Activated CD4-positive, alpha-beta memory T cell treated with anti-CD3 and anti-CD28 coated beads for 36 hours (primary cell): ENCODE measurements at places on chromosomes 7 and 10. TPM values are rescaled to one million over a fixed set of nuclear protein-coding genes. Genes with fewer than 3 reads are reported as not detected.

TMEM140 gene
- 10.0 TPM for total RNA-seq

TUBB8 gene
- not detected for total RNA-seq

NPC1L1 gene
- not detected for total RNA-seq

LIPM gene
- not detected for total RNA-seq

SLC16A12 gene
- total RNA-seq, result not detected

GRCh38 chr10:31061941-31062340, 30.3 kb upstream of the ZNF438 start:
- no peak for DNase-seq

DNA sequence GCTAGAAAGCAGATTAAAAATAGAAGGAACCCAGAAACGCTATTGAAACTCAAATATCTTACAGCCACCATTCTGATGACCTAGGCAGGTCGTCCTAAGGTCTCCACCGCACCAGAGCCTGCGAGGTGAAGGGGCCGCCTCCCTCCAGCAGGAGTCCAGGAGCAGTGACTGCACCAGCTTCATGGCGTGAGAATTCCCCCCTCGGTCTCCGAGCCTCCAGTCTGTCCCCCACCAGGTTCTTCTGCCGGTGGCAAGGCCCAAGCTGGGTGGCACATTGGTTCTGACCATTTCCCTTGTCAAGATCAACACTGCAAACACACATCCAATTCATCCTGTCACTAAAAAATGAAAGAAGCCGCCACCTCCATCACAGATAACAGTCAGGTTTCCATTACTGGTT, 98.7 kb downstream of the DIP2C start:
- no peak for DNase-seq

DNA sequence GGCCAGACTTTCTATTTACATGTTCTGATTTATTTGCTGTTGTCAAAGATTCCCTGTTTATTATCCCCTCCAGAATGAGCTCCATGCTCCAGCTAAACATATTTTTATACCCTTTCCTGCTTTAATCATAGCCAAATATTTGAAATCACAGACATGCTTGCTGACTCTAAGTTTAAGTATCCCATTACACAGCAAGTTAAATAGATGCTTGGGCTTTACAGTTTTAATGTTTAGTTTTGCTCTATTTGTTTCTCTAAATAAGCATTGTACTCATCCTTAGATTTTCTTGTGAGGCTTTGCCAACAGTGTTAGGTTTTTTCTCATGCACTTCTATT, 196.8 kb downstream of the TAX1BP1 start:
- no peak for DNase-seq

GRCh38 chr10:102133373-102134195, 744 bp downstream of the PPRC1 start:
- peak; percentile 81 for DNase-seq

DNA sequence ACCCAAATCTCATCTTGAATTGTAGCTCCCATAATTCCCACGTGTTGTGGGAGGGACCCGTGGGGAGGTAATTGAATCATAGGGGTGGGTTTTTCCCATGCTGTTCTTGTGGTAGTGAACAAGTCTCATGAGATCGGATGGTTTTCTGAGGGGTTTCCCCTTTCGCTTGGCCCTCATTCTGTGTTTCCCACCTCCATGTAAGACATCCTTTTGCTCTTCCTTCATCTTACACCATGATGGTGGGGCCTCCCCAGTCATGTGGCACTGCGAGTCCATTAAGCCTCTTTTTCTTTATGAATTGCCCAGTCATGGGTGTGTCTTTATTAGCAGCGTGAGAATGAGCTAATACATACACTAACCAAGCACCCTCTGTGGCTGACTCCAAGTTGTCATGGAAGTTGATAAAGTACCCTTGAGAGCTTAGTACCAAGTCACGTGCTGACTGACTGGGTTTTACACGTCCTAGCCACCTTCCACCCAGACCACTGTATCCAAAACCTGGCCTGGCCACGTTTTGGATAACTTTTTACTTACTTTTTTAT, 614.4 kb downstream of the SDK1 start:
- DNase-seq, result no peak

GRCh38 chr10:122446668-122447423, 7.6 kb upstream of the ARMS2 start:
- DNase-seq, result no peak

GRCh38 chr10:113309791-113310190, 243.1 kb upstream of the HABP2 start:
- no peak for DNase-seq

- DNase-seq, result no peak
Measured at GRCh38 chr7:29917641-29918040, 72.0 kb downstream of the SCRN1 start.

DNA sequence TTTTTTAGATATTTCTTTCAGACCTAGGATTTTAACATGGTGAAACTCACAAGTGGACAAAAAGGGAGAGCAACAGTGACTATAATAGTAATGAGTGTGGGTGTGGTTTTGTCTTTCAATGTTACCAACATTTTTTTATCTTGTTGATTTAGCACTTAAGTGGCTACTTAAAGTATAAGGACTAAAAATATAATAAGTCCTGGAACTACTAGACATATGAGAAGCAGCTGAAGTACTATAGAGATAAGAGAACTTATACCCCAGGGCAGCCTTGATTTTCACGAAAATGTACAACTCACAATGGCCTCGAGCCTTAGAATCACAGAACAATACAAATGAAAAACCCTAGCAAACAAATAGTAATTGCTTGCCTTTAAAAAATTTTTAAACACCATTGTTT, 1151.8 kb downstream of the TYW1 start:
- no peak for DNase-seq

GRCh38 chr7:7829667-7830066, 111.3 kb upstream of the RPA3 start:
- DNase-seq, result no peak

GRCh38 chr10:75950997-75951589, 519.7 kb downstream of the LRMDA start:
- no peak for DNase-seq

GRCh38 chr10:121084675-121085070, 233.5 kb downstream of the WDR11 start:
- DNase-seq, result no peak

DNA sequence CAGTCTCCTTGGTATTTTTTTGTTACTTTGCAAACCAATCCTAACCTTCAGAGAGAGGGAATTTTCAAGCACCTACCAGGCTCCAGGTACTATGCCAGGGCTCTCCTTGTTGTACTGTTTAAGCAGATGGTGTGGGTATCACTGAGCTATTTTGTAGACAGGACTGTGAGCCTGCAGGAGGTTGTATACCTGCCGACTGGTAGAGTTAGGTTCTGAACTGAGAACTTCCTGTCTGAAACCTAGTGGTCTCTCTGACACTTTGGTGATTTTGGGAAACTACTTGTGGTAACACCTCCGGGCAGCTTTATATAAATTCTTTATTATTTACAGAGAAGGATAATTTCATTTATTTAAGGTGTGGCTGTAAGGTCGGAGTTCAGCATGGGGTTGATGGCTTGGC, 4.6 kb downstream of the ZNF853 start:
- no peak for DNase-seq

- DNase-seq, result no peak
Measured at GRCh38 chr10:121032460-121032859, 181.3 kb downstream of the WDR11 start.

DNA sequence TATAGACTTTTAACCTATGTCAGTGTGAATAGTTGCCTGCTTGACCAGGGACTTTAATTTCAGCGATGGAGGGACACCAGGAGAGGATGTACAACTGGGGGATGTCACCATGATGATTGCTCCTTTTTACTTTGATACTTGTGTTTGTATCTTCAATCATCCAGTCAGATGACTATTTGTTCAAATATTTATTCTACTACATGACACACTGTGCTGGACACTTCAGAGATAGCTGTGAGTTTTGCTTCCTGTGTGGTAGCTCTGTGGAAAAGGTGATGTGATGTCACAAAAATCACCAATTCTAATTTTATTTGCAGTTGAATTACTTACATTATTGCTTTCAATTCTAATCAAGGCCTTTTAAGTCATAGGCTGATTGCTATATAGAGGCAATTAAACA, 62.7 kb upstream of the CREB5 start:
- DNase-seq, result no peak

GRCh38 chr7:116501425-116502167, 2.1 kb downstream of the CAV2 start:
- no peak for DNase-seq

DNA sequence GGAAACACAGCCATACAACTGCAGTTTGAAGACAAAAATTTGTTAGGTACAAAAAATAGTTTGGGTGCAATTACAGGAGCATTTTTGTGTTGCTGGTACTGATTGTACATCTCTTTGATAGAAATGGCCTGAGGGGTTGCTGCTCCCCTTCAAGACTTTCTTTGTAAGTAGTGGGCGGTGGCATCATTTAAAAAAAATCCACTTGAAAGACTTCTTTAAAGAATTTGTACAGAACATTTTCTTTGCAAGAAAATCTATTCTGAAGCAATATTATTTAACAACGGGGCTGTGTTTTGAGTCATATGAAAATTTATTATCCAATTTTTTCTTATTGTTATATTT, 144.1 kb upstream of the CAV2 start:
- DNase-seq, result no peak

DNA sequence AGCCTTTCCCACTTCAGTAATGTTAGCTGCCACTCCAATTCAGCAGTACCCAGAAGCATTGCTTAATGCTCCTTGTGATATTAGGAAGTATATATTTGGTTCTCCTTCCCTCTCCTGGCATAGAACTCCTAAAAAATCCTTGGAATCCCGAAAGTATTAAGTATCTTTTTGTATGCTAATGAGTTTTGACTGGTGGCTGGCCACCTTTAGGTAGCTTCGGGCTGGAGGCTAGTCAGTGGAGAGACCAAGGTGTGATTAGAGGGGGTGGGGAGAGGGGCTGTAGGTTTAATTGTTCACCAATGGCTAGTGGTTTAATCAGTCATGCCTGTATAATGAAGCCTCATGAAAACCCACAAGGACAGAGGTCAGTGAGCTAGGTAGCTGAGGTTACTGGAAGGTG, 12.2 kb downstream of the COMTD1 start:
- no peak for DNase-seq

DNA sequence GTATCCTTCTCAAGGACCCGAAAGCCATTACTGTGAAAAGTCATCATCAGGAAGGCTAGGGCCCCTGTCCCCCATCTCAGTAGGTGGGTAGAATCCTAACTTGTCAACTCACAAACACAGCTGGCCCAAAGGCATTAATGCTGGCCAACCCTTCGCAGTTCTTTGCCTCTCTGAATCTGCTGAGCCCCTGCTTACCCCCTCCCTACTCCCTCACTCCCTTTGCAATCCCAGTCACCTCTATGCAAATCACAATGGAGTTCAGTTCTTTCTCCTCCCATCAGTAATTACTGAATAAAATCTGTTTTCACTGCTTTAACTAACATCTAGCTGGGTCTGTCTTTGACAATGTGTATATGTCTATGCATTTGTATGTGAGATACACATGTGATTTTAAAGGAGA, 38.1 kb upstream of the AOAH start:
- DNase-seq, result no peak

DNA sequence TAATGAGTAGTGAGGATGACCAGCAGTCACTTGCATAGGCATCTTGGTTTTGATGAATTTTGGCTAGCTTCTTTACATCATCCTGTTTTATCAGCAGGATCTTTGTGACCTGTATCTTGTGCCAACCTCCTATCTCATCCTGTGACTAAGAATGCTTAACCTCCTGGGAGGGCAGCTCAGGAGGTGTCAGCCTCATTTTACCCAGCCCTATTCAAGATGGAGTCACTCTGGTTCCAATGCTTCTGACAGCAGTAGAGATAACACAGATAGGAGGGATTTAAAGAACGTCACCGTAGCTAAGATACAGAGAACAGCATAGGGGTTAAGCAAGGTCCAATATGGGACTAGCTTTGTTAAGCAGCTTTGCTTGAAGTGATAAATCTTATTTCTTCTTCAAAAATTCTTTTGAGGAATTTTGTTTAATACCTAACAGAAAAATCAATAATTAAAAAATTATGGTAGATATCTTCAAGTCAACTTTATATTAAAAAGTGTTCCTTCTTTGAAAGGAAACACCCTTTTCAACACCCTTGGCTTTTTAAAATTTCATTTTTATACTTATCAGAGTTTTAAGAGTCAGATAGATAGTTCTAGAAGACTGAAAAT, 39.9 kb downstream of the TMEM229A start:
- DNase-seq, result no peak

GRCh38 chr7:75712517-75713361, 26.0 kb downstream of the HIP1 start:
- DNase-seq, result no peak

DNA sequence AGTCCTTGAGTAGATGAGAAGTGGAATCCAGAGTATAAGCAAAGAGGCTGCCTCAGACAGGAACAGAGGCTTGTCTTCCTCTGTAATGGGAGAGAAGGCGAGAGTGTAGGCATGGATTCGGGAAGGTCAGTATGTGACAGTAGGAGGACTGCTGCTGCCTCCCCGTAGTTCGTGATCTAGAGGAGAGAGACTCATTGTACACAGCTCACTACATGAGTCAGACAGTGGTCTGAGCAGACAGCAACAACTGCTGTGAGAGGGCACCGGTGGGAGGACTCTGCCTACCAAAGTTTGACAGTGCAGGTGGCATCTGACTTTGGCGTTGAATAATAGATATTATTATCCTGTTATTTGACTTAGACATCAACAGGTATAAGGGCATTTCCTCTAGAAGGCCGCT, 319.4 kb downstream of the NRG3 start:
- DNase-seq, result no peak

- no peak for DNase-seq
Measured at GRCh38 chr10:88889559-88890337, 9.7 kb downstream of the STAMBPL1 start.

DNA sequence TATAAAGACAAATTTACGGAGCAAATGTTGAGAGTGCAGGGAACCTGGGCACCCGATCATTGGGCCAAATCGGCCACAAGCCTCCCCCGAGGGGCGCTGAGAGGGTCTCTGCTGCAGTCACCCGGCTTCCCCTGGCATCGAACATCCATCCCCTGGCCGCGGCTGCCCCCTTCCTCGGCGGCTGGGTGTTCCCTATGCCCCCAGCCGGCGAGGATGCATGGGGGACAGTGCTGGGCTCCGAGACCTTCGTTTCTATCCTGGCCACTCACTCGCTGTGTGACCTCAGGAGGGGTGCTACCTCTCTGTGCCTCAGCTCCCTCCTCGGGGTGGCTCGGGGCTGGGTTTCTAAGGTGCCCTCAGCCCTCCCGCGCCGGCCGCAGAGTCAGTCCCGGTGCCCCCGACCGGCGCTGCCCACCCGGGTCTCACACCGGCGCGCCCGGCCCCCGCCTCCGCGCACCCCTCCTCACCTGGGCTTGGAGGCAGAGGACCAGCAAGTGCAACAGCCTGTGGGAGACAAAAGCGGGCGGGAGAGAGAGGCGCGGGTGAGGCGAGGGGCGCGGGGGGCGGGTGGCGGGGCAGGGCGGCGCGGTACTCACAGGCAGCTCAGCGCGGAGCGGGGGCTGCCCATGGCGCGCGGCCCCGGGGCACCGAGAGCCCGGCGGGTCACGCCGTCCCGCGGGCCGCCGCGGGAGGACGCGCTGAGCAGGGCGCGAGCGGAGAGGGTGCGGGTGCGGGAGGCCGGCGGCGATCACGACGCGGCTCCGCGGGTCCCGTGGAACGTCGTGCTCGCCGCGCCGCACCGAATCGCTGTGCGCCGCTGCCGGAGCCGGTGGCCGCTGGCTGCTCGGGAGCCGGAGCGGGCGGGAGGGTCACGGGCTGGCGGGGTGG, at the start of gene FGF8:
Gene FGF8, minus strand, starts transcription at position 842 of the 888 bp plus-strand sequence. Its CDS starts 214 bp downstream, at position 628.
- DNase-seq, result no peak

- peak; percentile 10 for DNase-seq
Measured at GRCh38 chr7:95509199-95509598, 23.5 kb downstream of the ASB4 start.
